Kidney (tissue), 22 donors: ENCODE measurements at places on chromosomes 1 and 21.
A peak's percentile ranks its signal among the peaks of the same experiment; 100 is the strongest.

GRCh38 chr1:75087278-75087677 is 46.9 kb upstream of the LHX8 start:
- no peak for DNase-seq
- H3K36me3 ChIP-seq = no peaks in the 10 kb centered on the region
- H3K27ac ChIP-seq = no peak overlapping the region
- H3K4me1 ChIP-seq = no peaks in the 10 kb centered on the region

GRCh38 chr1:181086926-181087325 is 1.6 kb upstream of the IER5 start:
- no peak for DNase-seq
- H3K4me1 ChIP-seq = peaks cover 3% of the 10 kb centered on the region
- no peaks in the 10 kb centered on the region for H3K36me3 ChIP-seq

DNA sequence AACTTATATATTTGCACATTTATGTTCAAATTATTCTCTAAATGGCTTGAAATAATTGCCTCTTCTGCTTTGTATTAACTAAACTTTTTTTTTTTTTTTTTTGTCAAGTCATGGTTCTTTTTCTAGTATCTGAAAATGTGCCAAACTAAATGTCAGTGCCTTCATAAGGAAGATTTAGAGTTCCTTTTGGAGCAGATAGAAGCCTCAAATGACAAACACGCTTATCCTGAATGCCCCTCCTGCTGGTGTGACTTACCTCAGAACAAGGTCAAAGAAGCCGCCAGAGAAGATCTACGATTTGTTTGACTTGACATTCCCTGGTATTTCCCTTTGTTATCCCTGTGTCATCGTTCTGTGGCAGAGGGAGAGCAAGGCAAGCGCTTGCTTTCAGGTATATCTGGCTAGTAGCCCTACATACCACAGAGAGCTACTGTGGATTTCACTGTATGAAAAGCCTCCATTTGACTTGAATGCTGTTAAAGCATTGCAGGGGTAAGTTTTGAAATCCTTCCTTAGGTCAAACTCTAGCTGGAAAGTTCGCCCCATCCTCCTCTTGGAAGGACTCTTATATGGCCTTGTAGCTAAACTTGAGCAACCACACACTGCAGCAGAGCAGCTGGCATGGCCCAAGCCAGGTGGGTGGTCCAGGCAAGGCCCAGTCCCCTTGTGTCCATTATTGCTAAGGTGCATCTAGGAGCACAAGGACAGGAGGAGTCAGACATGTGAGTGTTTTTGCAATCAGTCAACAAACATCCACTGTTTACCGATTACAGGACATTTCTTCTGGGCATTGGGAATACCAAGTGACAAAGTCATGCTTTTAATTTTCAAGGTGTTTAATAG is 285.4 kb upstream of the USP25 start:
- no peaks in the 10 kb centered on the region for H3K36me3 ChIP-seq
- H3K4me1 ChIP-seq = peaks cover 39% of the 10 kb centered on the region
- H3K27me3 ChIP-seq = no peaks in the 10 kb centered on the region

- peaks cover 66% of the 10 kb centered on the region for H3K4me1 ChIP-seq
- H3K27ac ChIP-seq = peak overlapping the region; percentile 95
- H3K4me3 ChIP-seq = no peak overlapping the region
- no peaks in the 10 kb centered on the region for H3K27me3 ChIP-seq
Measured at GRCh38 chr1:12594966-12595756, 22.8 kb downstream of the DHRS3 start.

- H3K36me3 ChIP-seq = no peaks in the 10 kb centered on the region
- H3K27me3 ChIP-seq = no peaks in the 10 kb centered on the region
- peaks cover 4% of the 10 kb centered on the region for H3K4me1 ChIP-seq
- H3K27ac ChIP-seq = peak overlapping the region; percentile 83
- H3K4me3 ChIP-seq = peak overlapping the region; percentile 69
Measured at GRCh38 chr1:27726173-27727044, 648 bp downstream of the FAM76A start.

GRCh38 chr1:6222636-6223035 is 13.1 kb downstream of the ICMT start:
- DNase-seq = no peak
- no peak overlapping the region for H3K4me3 ChIP-seq
- no peaks in the 10 kb centered on the region for H3K27me3 ChIP-seq
- H3K4me1 ChIP-seq = peaks cover 24% of the 10 kb centered on the region
- no peaks in the 10 kb centered on the region for H3K36me3 ChIP-seq

GRCh38 chr1:91537281-91537986 is 36.8 kb downstream of the CDC7 start:
- DNase-seq = no peak
- H3K36me3 ChIP-seq = no peaks in the 10 kb centered on the region
- H3K4me3 ChIP-seq = no peak overlapping the region
- no peaks in the 10 kb centered on the region for H3K4me1 ChIP-seq

- DNase-seq = no peak
- no peak overlapping the region for H3K27ac ChIP-seq
- H3K27me3 ChIP-seq = no peaks in the 10 kb centered on the region
- no peak overlapping the region for H3K4me3 ChIP-seq
- H3K36me3 ChIP-seq = no peaks in the 10 kb centered on the region
Measured at GRCh38 chr1:16114527-16115467, 41.1 kb downstream of the EPHA2 start.

GRCh38 chr21:32322103-32322502 is 23.4 kb downstream of the MRAP start:
- no peaks in the 10 kb centered on the region for H3K27me3 ChIP-seq
- peaks cover 61% of the 10 kb centered on the region for H3K36me3 ChIP-seq
- no peak overlapping the region for H3K4me3 ChIP-seq
- no peak overlapping the region for H3K27ac ChIP-seq
- no peaks in the 10 kb centered on the region for H3K4me1 ChIP-seq

GRCh38 chr1:151476083-151476482 is 16.8 kb upstream of the POGZ start:
- H3K36me3 ChIP-seq = no peaks in the 10 kb centered on the region
- no peak overlapping the region for H3K27ac ChIP-seq
- no peaks in the 10 kb centered on the region for H3K4me1 ChIP-seq
- DNase-seq = no peak
- no peak overlapping the region for H3K4me3 ChIP-seq

DNA sequence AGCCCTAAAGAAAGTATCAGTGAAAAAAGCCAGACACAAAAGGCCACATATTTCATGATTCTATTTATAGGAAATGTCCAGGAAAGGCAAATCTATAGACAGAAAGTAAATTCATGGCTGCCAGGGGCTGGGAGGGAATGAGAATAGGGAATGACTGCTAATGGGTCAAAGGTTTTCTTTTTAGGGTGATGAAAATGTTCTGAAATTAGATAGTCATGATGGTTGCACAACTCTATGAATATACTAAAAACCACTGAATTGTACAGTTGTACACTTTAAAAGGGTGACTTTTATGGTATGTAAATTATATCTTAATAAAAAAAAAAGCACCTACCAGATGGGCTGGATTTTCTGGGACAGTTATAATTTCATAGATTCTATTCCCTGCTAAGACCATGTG is 114.8 kb downstream of the CNIH3 start:
- no peaks in the 10 kb centered on the region for H3K4me1 ChIP-seq
- no peak overlapping the region for H3K27ac ChIP-seq
- no peaks in the 10 kb centered on the region for H3K27me3 ChIP-seq
- H3K4me3 ChIP-seq = no peak overlapping the region

DNA sequence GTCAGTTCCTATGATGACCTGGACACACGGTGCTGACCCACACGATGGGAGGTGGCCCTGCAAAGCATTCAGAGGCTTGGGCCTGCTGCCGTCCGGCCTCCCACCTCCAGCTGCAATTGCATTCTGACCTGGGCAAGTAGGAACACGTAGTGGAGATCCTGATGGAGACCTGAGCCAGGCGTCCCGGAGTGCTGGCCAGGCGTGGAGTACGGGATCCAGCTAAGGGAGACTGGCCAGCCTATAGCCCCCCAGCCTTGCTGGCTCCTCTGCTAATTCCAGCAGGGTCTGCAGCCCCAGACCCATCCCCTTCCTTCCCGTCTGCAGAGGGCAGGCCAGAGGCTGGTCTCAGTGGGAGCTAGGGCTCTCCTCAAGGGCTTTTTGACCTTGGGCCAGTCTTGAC is 11.2 kb downstream of the CD46 start:
- no peaks in the 10 kb centered on the region for H3K27me3 ChIP-seq
- no peak for DNase-seq
- no peak overlapping the region for H3K4me3 ChIP-seq
- peaks cover 31% of the 10 kb centered on the region for H3K36me3 ChIP-seq
- no peaks in the 10 kb centered on the region for H3K4me1 ChIP-seq
- no peak overlapping the region for H3K27ac ChIP-seq

GRCh38 chr1:201772178-201772577 is 56.8 kb upstream of the IPO9 start:
- no peak overlapping the region for H3K27ac ChIP-seq
- no peaks in the 10 kb centered on the region for H3K36me3 ChIP-seq
- H3K4me3 ChIP-seq = no peak overlapping the region
- H3K27me3 ChIP-seq = no peaks in the 10 kb centered on the region
- peaks cover 2% of the 10 kb centered on the region for H3K4me1 ChIP-seq

DNA sequence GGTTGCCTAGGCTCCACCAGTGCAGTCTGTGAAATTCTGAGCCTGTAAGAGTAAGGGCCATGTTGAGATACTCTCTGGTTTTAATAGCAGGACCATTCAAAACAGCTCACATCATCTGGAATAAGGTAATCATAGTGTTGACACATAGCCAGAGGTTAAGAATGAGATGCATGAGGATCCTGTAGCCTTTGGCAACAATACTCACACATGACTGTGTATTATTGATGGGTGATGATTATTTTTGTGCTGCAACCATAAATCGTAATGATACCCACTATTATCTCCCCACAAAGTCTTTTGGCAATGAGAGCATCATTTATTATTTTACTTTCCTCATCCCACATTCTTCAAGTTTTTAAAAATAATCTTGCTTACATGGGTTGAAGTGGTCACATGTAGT is 35.5 kb downstream of the KCNK2 start:
- H3K27me3 ChIP-seq = no peaks in the 10 kb centered on the region
- DNase-seq = no peak

DNA sequence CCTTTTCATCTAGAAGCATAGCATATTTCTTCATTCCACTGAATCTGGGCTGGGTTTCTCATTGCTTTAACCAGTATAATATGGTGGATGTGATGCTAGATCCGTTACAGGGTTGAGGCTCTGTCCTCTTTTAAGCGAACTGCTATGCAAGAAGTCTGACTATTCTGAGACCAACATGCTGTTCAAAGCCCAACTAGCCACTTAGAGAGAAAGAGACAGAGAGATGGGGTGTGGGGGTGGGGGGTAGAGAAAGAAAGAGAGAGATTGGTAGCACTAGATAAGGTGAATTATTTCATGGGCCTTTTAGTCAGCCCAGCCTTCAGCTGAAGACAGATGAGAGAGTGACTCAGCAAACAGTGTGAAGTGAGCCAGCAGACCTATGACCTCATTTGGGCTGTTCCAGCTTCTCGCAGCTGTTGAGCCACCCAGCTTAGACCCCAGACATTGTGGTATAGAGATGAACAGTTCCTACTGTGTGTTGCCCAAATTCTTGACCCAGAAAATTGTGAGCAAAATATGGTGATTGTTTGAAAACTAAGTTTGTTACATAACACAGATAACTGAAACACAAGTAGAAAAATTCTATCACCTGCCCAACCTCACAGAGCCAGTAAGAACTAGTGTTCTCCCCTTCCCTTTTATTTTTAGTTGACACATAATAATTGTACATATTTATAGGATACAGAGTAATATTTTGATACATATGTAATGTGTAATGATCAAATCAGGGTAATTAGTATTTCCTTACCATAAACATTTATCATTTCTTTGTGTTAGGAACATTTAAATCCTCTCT is 40.7 kb upstream of the PRKACB start:
- peaks cover 9% of the 10 kb centered on the region for H3K4me1 ChIP-seq
- no peak overlapping the region for H3K4me3 ChIP-seq
- no peaks in the 10 kb centered on the region for H3K36me3 ChIP-seq
- DNase-seq = no peak
- H3K27me3 ChIP-seq = no peaks in the 10 kb centered on the region
- no peak overlapping the region for H3K27ac ChIP-seq

DNA sequence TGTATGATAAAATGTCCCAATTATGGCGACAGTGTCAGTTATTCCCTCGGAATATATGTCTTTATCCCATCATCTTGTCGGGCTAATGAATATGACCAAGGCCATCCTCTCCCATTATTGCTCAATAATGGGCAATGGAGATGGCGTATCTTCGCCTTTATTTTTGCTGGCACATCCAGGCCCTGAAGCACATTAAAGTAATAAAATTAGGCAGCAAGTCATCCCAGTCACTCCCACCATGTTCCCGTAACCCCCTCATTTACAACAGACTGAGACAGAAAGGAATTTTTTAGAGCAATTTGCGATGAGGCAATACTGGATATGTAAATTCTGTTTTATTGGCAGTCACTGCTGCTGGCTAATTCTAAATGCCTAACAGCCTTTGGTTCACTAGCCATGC is 35.3 kb downstream of the CLIC6 start:
- no peak for DNase-seq
- no peak overlapping the region for H3K27ac ChIP-seq
- H3K36me3 ChIP-seq = no peaks in the 10 kb centered on the region
- H3K4me1 ChIP-seq = no peaks in the 10 kb centered on the region
- H3K4me3 ChIP-seq = no peak overlapping the region

DNA sequence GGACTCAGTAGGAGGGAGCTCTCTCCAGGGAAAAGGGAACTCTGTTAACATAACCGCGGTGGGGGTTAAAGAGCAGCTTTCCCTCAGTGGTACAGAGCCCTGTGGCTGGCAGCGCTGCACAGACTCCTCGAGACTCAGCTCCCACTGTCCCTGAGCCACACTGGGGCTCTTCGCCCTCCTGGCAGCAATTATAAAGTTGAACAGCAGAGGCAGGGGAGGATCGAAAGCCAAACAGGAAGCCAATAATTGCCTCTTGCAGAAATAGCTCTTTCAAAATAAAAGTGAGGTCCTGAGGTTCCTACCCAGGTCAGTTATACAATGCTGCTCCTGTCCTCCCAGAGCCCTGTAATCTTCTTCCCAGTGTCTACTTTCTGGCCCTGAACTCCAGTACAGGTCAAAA is 77.0 kb downstream of the FAM78B start:
- no peaks in the 10 kb centered on the region for H3K36me3 ChIP-seq
- no peaks in the 10 kb centered on the region for H3K27me3 ChIP-seq
- no peaks in the 10 kb centered on the region for H3K4me1 ChIP-seq
- no peak overlapping the region for H3K27ac ChIP-seq

DNA sequence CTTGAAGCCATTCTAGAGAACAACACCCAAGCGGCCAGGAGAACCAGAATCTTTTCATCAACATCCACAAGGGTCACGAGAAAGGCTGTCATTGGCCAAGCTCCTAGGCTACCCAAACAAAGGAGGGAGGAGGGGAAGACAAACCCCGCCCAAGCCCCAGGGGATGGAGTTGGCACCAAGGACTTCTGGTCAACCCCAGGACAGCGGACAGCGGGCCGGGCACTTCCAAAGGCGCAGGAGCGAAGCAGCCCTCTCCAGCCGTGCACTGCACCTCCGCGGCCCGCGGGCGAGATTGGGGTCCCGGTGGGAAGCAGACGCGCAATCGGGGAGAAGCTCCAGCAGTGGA is at the start of gene CLIC6:
TSS of gene CLIC6 (plus strand) at position 192 of the 346 bp plus-strand sequence. CDS start 395 bp downstream, outside the sequence.
- peaks cover 19% of the 10 kb centered on the region for H3K27me3 ChIP-seq
- H3K4me1 ChIP-seq = no peaks in the 10 kb centered on the region
- H3K36me3 ChIP-seq = no peaks in the 10 kb centered on the region
- no peak within 1 kb of the TSS for H3K4me3 ChIP-seq
- peak; percentile 14 for DNase-seq
- H3K27ac ChIP-seq = no peak within 1 kb of the TSS
